Esophagus mucosa (tissue), 1 donor: ENCODE measurements at places on chromosomes 7 and 10. TPM values are rescaled to one million over a fixed set of nuclear protein-coding genes. Genes with fewer than 3 reads are reported as not detected.

COL26A1 gene
- not detected for total RNA-seq

SLC13A1 gene
- total RNA-seq, result not detected

PON1 gene
- not detected for total RNA-seq

KCNMA1 gene
- 5.4 TPM for total RNA-seq

EN2 gene
- total RNA-seq, result not detected
